ENCODE measurements at places on chromosomes 3 and 15.

GRCh38 chr3:119759962-119760361, 21.9 kb upstream of the NR1I2 start:
- DNase-seq, result no peak

DNA sequence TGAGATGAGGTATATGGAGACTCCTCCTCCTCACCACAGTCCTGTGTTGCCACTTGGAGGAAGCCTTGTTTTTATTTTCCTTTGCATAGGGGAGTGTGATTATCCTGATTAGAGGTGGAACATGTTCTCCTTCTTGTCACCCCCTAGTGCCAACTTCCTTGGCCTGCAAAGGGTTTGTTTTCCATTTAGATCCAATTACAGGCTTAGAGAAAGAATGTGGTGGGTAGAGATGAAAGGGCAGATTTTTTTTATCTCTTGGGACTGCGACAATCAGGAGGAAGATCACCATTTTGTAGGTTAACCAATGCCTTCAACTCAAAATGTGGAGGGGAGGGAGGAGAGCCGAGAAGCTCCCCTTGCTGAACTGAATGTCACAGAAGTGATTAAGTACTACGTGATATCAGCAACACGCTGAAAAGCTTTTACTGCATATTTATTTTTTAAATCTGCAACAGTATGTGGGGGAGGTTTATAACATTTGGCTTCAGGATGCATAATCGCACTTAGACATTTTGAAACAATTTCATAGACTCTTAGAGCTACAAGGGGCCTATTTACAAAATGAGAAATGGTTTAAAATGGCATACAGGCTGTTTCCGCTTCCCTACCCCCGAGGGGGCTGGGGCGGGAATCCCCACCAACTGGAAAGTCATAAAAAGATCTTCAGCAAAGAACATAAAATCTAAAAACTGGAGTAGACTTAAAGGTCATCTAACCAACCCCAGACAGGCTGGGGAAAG, 2.4 kb downstream of the LMCD1 start:
- DNase-seq, result no peak

- no peak for DNase-seq
Observed at GRCh38 chr15:83062768-83063180, 4.3 kb downstream of the BTBD1 start.

DNA sequence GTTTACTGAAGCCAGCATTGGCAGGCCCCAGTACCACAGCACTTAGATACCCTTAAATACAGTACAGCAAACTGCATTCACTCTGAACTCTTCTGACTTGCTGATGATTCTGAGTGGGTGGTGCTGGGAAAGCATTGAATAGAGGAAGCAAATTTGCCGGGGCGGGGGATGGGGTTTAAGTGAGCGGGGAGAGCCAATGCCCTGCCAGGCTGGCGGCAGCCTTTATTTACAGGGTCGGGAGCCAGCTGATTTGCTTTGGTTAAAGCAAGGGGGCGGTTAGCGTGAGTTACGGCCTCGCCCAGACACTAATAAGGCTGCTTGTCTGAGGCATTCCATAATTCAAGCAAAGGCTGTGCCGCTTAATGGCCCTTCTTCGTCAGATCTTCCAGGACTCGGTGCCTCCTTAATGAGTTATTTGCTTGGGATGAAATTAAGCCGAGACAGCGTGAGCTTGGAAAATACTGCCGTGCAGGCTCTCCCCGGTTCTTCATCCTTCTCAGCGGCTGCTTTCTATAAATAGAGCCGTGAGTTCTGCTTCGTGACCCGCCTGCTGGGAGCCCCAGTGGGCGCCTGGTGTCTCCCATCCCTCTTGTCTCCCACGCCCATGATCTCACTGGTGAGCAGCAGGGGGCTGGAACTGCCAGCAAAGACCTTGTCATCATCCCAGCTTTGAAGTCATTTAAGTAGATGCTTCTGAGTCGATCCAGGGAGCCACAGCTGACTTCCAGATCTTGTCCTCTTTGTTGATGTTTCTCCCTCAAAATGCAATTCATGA, 25.8 kb downstream of the SPSB4 start:
- no peak for DNase-seq

GRCh38 chr3:193114431-193115340, 126.3 kb upstream of the PLAAT1 start:
- DNase-seq, result no peak

GRCh38 chr3:100581650-100582049, 27.8 kb upstream of the ADGRG7 start:
- no peak for DNase-seq

DNA sequence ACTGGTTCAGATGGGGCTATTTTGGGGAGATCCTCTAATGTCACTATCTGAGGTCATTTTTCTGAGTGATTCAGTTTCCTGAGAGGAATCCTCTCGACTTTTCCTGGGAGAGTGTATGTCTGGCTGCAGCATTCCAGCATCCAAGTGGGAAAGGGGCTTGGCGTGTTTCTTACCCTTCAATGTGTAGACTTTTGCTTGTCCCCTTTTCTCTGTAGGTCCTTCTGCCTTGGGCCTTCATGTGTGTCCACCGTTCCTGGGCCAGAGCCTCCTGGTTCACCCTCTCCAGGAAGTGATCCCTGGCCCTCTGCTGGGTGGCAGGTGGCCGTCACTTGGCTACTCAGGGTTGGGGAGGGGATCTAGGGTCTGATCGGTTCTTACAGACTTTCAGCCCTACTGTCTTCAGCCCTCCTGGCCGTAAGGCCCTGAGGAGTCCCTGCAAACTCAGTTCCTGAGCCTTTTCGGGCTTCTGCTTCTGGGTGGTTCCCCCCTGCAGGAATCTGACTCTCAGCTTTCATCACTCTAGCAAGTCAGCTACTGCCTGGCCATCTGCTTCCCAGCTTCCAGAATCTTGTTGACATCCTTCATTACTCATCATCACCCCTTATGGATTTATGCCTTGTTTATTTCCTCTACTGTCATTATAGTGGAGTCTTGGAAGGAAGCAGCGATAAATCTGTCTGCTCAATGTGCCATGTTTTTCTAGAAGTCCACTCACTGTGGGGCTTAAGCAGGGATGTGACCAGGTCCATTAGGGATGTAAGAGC, 36.5 kb downstream of the GOLGA6L10 start:
- no peak for DNase-seq

GRCh38 chr3:72298201-72299152, 513.5 kb upstream of the PROK2 start:
- no peak for DNase-seq

DNA sequence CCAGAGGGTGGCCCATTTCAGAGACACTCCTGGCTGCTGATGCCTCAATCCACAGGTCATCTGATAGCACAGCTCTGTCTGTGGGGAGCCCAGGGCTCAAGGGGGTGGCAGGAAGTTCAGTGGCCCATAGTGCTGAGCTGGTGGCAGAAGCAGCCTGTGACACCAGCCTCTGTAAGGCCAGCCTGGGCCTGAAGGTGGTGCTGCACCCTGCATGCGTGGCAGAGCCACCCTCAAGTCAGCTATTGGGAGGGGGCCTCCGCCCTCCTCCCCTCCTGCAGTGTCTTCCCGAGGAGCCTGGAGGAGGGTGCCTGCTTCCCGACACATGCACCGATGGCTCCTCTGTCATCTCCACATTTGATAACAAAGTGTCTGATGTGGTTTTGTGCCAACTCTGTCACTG, 3.0 kb downstream of the PLA1A start:
- no peak for DNase-seq
